Foreskin fibroblast (primary cell): ENCODE measurements at places on chromosomes 12 and 14.

DNA sequence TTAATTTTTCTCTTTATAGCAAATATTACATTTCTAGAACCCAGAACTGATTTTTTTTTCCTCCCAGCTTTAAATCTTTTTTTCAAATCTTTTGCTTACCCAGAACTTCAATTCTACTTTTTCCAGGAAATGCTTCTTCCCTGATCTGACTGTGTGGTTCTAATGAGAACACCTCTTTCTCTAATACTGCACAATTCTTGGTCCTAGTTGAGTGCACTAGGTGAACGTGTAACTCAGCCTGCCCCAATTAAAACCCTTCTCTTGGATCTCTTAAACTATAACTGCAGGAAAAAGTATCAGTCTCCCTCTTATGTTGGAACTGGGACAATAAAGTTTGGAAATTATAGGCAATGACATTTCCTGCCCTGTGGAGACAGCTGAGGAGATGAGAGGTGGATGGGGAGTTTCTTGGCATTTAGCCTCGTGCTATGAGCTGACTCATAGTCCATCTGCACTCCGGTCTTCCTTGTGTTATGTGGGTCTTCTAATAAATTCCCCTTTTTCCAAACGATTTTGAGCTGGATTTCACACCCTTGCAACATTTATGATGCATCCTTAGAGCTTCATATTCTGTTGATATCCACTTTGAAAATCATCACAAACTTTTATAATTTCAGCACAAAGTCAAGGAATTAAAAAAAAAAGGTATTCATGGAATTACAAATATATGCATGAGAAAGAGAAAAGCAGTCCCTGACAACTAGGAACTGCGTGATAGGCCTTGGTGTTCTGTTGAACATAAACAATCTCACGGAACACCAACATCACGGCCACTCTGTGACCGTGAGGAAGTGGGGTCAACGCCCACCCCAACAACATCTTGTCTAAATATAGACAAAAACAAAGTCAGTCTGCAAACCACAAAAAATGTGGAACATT lies 52.4 kb downstream of the BRMS1L start:
- peak; percentile 87 for DNase-seq

DNA sequence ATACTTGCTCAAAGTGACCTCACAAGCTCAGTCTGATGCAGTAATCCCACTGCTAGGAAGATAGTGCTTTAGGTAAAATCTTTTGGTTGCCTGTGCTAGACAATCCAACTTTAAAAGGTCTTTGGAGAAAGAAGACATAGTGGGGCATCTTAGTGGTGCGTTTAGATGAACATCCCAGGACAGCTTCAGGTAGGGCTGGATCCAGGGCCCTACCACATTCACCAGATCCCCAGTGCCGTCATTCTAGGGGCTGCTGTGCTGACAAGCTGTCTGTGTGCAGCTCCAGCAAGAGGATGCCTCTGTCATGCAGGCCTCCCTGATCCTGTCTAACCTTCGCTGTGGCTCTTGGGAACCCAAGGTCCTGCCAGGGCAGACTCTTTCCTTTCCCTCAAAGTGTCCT lies 100.7 kb upstream of the EIF5 start:
- no peak for DNase-seq

- DNase-seq, result no peak
These were observed 440.4 kb downstream of the ADAMTS20 start for GRCh38 chr12:43111608-43112007.

GRCh38 chr12:6340032-6340638 lies 1.7 kb downstream of the TNFRSF1A start:
- DNase-seq, result peak; percentile 72

DNA sequence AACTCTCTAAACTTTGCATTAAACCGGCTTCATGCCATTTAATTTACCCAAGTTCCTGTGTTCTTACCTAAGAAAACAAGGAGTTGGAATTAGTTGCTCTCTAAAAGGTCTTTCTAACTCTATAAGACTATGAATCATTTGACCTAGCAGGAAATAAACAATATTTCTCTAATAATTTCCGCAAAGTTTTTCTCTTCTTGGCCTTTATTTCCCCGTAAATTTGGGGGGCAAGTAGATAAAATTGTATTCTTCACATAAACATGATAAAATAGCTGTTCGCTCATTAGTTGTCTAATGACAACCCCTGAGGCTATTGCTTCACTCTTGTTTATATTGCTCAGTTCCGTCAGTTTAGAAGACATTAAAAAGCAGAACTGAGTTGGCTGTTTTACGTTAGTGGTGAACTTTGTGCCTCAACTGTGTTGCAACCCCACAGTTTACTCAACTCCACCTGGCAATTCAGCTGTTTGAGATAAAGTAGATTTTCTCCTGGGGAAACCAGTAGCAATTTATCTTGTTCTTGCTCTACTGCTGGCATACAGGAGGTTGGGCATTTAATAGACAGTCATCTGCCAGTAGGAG lies 74.7 kb downstream of the BTG1 start:
- DNase-seq, result peak; percentile 75
